NCI-H774 (cell line): ENCODE measurements at places on chromosomes 4 and X.
A peak's percentile ranks its signal among the peaks of the same experiment; 100 is the strongest.

DNA sequence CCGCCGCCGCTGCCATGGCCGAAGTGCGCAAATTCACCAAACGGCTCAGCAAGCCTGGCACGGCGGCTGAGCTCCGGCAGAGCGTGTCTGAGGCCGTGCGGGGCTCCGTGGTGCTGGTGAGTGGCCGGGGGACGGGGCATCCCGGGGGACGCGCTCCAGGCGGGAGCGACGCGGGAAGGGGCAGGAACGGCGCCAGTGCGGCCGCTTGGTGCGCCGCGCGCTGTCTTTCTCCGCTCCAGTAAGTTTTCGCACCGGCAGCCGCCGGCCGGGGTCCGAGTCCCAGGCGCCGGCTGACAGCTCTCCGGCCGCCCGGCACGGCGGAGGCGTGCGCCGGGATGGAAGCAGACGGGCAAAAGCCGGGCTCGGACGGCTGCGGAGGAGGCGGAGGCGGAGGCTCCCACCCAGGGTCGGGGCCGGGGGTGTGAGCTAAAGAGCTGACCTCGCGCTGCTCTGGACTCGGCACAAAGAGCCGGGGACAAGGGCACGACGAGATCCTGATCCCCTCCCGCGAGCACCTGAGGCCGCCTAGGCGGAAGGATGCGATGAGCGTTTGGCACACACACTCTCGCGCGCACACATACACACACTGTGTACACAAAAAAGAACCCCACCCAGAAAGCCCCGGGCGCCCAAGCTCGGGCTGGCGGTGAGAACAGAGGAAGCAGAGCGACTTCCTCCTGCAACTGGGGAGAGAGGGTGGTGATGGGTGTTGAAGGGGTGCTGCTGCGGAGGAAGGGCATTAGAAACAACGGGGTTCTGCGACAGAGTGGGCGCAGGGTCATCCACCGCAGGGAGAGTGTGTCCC, 545 bp downstream of the DOCK11 start:
- DNase-seq = peak; percentile 42

GRCh38 chrX:3728454-3728853, 15.0 kb upstream of the PRKX start:
- DNase-seq = no peak

DNA sequence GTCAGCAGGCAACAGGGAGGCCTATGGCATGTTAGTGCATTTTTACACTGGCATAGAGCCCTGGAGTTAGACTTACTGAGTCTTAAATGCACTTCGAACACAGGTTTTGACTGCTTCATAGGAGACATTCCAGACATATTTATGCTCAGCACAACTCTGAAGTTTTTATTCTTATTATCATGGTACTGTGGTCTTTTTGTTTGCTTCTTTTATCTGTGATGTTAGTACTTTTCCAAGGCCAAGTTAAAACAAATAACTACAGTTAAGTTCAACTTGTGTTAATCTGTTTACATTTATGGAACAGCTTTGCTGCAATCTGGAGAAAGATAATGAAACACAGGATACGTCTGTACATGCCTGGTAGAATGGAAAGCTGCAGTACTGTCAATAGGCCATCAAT, 76.5 kb downstream of the COL4A5 start:
- DNase-seq = no peak

GRCh38 chr4:122083989-122084388, 68.1 kb upstream of the BLTP1 start:
- no peak for DNase-seq

DNA sequence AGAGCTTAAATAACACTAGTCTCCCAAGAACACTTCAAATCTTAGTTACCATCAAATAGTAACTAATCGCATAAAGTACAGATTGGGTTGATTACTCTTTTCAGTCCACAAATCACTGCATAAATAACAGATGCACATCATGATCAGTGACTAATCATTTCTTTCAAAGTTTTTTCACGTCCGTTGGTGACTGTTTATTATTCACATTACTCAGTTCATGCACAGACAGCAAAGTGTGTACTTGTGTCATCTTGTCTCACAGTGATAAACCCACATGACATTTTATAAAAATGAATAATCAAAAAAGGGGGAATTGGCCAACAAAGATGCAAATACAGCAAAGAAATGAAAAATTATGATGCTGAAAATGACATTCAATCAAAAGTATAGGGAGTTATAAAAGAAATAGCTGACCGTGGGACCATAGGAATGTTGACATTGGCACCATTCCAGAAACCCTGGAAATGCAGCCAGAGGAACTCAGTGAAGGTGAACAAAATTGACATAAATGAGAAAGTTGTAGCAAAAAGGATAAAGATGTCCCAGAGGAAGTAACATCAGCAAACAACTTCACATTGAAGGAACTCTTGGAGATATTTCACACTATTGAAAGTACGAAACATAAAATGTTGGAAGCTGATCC, 161.5 kb downstream of the SOX3 start:
- no peak for DNase-seq

GRCh38 chrX:36214924-36215323, 295.4 kb downstream of the CFAP47 start:
- peak; percentile 30 for DNase-seq

GRCh38 chr4:183098019-183098722, 886 bp upstream of the WWC2 start:
- DNase-seq = no peak

DNA sequence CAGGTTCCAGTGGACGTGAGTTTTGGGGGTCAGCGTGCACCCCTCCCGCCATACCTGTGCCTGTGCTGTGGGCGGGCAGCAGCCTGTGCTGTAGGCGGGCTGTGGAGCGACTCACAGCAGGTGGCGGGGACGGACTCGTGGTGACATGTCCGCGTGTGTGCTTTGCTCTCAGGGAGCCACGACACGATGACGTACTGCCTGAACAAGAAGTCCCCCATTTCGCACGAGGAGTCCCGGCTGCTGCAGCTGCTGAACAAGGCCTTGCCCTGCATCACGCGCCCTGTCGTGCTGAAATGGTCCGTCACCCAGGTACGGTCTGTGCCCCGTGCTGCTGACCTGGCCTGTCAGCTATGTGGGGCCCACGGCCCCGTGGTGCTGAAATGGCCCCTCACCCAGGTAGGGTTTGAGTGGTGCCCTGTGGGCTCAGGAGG, 7.4 kb downstream of the PLCXD1 start:
- DNase-seq = no peak

DNA sequence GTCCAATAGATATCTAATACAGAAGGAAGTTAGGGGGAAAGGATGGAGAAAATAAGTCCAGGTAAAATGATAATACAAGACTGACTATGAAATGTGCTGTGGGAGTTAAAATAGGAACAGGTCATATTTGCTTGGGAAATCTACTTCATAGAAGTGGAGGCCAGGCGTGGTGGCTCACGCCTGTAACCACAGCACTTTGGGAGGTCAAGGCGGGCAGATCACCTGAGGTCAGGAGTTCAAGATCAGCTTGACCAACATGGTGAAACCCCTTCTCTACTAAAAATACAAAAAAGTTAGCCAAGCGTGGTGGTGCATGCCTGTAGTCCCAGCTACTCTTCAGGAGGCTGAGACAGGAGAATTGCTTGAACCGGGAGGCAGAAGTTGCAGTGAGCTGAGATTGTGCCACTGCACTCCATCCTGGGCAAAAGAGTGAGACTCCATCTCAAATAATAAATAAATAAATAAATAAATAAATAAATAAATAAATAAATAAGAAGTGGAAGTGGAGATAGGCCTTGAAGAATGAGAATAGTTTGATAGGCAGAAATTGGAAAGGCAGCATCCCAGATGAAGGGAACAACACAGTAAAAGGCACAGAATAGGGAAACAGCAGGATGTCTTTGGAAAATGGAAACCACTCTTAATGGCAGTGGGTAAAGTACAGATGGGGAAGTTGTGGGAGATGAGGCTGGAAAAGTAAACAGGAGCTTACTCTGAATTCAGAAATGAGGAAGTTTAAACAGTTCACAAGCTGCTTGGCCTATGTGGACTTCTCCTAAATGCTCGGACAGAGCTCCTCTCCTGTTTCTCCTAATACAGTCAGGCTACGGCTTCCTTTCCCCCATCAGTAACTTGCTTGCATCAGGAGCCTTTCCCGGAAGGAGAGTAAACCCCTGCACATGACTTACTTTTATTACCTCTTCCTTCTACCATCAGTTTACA, 15.1 kb upstream of the GK start:
- DNase-seq = no peak

GRCh38 chrX:47190445-47191269, 3.0 kb upstream of the UBA1 start:
- DNase-seq = peak; percentile 79

- no peak for DNase-seq
Observed at GRCh38 chr4:74418063-74418670, 26.8 kb upstream of the AREG start.

GRCh38 chr4:134518574-134519217, 317.1 kb upstream of the PABPC4L start:
- DNase-seq = no peak

GRCh38 chrX:148380650-148381561, 119.5 kb upstream of the AFF2 start:
- DNase-seq = no peak

DNA sequence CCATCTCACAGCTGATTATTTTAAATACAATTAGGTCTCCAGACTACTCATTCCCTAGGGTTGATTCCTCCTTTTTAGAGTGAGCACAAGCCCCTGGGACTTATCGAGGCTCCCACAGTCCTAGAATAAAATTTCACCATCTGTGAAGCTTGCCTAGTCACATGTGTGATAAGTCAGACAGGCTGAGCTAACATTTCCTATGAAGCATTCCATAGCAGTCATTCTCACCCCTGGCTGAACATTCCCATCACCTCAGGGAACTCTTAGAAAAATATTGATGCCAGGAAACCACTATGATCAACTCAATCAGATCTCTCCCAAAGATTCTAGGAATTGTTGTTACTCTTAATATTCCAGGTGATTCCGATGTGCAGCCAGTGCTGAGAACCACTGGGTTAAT, 37.7 kb downstream of the ARHGEF9 start:
- DNase-seq = no peak

DNA sequence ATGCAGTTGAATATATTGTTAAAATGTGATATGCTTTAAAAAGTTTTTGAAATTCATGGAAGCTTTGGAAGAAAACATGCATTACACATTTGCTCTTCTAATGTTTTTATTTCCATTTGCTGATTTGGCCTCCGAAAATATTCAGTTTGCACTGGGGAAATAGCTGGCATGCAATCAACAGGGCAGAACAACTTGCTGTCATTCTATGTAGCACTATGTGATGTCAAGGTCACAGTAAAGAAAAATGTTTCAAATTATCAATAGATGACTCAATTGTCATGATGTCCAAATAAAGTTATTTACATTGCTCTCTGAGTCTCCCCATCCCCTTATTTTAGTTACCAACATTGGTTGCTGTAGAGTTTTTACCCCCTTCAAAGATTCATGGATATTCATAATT, 119.2 kb downstream of the TLL1 start:
- no peak for DNase-seq

DNA sequence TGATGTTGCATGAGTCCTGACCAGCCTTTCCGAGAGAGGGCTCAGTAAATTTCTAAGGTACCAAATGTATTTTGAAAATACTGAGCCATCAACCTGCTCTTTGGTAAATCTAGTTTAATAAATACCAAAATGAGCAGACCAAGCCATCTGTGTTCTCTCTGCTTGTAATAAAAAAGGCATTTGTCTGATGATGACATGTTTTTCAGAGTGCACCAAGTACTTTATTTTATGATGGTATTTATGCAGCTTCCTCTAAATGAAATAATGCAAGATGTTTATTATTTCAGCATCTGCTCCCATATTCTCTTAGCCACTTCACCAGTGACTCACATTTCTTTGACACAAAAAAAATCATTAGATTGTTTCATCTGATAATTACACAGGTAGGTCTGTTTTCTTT, 700.5 kb downstream of the TRIML1 start:
- no peak for DNase-seq
